ENCODE measurements at places on chromosomes 5 and 9. TPM values are rescaled to one million over a fixed set of nuclear protein-coding genes. Genes with fewer than 3 reads are reported as not detected.
A peak's percentile ranks its signal among the peaks of the same experiment; 100 is the strongest.

Gene FOXD4
- total RNA-seq, result 0.13 TPM

DNA sequence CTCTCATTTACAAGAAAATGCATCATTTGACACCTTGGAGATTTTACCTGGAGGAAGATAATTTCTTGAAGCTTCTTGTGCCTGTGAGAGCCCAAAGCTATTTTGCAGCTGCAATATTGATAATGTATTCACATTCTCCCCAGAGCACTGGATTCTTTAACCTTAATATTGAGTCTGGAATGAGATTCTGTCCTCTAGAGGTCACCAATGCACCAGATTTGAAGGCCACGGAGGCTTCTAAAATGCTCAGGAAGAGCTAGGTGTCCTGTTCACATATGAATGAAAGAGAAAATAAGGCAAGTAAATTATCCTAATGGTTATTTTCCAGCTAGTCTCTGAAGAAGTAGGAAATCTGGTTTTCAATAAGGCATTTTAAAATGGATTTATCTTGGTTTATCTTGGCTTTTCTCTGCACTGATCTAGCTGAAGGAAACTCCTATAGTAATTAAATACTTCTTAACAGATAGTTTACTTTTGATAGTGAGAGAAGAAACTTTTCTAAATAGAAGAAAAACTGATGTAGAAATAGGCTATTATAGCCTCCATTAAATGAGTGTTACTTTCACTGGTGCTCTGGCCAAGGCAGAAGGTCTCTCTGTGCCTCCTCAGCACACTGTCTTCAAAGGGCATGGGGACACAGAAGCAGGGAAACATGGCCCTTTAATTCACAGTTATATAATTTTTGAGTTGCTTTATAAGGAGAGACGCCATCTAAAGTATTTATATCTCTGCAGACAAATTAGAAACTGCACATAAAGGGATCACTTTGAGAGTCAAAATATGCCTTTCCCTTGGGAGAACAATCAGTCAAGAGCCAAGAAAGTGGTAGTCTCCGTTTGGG, 297.0 kb upstream of the ACTBL2 start:
- peak; percentile 40 for DNase-seq

GRCh38 chr9:34385561-34386230, 9.0 kb upstream of the MYORG start:
- no peak for DNase-seq

DNA sequence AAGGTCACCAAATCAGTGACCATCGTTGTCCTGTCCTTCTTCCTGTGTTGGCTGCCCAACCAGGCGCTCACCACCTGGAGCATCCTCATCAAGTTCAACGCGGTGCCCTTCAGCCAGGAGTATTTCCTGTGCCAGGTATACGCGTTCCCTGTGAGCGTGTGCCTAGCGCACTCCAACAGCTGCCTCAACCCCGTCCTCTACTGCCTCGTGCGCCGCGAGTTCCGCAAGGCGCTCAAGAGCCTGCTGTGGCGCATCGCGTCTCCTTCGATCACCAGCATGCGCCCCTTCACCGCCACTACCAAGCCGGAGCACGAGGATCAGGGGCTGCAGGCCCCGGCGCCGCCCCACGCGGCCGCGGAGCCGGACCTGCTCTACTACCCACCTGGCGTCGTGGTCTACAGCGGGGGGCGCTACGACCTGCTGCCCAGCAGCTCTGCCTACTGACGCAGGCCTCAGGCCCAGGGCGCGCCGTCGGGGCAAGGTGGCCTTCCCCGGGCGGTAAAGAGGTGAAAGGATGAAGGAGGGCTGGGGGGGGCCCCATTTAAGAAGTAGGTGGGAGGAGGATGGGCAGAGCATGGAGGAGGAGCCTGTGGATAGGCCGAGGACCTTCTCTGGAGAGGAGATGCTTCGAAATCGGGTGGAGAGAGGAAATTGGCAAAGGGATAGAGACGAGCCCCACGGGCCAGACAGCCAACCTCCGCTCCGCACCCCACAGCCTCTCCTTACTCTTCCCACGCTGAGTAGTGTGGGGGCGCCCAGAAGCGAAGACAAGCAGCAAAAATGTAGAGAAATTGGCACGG, 1.7 kb downstream of the RXFP3 start:
- DNase-seq, result no peak

DNA sequence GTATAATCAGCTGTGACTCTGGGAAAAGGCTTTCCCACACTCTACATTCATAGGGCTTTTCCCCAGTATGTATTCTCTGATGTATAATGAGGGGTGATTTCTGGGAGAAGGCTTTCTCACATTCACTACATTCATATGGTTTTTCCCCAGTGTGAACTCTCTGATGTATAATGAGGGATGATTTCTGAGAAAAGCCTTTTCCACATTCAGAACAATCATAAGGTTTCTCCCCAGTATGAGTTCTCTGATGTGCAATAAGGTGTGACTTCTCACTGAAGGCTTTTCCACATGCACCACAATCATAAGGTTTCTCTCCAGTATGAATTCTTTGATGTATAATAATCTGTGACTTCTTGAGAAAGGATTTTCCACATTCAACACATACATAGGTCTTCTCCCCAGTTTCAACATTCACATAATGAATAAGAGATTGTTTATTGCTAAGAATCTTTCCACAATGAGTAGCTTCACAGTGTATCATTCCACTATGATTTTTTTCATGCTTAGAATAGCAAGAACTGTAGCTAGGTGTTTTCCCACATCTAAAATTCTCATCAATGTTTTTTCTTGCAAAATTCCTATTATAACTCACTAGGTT, 26.7 kb upstream of the ZNF300 start:
- DNase-seq, result no peak

DNA sequence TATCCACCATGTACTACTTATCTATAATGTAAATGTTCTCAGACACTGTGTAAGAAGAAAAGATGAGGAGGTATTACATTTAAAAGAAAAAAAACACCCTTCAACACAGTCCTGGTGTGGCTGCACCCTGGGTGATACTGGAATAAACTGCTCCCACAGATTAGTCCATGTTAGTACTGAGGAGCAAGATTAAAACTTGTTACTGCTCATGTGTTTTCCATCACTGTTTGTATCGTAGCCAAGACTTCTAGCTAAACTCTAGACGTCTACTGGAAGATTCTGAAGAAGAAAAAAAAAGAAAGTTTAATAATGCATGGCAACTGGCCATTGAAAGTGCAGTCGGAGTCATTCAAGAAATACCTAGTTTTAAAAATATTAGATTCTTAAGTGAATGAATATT, at the start of gene ASPN:
Gene ASPN, minus strand, starts transcription at position 178 of the 400 bp plus-strand sequence.
- no peak for DNase-seq
